ENCODE measurements at places on chromosomes 5 and 9.

GRCh38 chr5:144093868-144094267, 76.6 kb downstream of the YIPF5 start:
- no peak for DNase-seq

DNA sequence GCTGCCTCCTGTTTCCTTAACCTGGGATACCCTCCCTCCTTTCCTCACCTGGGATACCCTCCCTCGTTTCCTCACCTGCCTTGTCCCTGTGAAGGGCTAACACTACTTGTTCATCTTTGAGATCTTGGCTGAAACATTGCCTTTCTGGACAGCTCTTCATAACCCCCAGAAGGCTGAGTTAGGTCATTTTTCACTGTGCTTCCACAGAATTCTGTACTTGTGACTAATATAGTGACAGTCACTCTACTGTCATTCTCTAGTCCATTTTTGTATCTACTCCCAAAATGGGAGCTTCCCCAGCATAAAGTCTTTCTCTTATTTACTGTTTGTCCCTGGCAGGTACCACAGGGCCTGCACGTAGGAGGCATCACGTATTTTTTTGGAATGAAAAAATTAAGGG, 21.5 kb upstream of the DAB2 start:
- no peak for DNase-seq

DNA sequence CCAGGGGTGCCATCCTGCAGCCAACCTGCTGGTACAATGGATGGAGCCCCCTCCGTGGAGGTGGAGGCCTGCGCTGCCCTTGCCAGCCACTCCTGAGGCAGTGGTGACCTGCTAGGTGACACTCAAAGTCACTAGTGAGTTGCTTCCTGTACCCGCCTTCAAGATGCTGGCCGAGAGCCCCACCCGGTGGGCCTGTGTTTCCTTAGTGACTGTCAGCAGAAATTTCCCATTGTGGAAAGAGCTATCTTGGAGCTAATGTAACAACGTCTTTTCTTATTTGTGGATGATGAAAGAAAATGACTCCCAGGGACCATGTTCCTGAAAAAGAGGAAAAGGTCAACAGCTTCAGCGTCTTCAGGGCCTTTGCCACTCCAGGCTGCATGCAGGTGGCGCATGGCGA, 117.0 kb upstream of the BOD1 start:
- no peak for DNase-seq

GRCh38 chr5:179371121-179371510, 25.9 kb upstream of the ADAMTS2 start:
- DNase-seq: no peak

GRCh38 chr5:96963267-96963666, 27.4 kb downstream of the LNPEP start:
- peak; percentile 29 for DNase-seq

- DNase-seq: no peak
Measured at GRCh38 chr5:5770825-5771224, 348.3 kb downstream of the ICE1 start.

- DNase-seq: no peak
Measured at GRCh38 chr5:128693764-128694163, 155.7 kb upstream of the FBN2 start.

DNA sequence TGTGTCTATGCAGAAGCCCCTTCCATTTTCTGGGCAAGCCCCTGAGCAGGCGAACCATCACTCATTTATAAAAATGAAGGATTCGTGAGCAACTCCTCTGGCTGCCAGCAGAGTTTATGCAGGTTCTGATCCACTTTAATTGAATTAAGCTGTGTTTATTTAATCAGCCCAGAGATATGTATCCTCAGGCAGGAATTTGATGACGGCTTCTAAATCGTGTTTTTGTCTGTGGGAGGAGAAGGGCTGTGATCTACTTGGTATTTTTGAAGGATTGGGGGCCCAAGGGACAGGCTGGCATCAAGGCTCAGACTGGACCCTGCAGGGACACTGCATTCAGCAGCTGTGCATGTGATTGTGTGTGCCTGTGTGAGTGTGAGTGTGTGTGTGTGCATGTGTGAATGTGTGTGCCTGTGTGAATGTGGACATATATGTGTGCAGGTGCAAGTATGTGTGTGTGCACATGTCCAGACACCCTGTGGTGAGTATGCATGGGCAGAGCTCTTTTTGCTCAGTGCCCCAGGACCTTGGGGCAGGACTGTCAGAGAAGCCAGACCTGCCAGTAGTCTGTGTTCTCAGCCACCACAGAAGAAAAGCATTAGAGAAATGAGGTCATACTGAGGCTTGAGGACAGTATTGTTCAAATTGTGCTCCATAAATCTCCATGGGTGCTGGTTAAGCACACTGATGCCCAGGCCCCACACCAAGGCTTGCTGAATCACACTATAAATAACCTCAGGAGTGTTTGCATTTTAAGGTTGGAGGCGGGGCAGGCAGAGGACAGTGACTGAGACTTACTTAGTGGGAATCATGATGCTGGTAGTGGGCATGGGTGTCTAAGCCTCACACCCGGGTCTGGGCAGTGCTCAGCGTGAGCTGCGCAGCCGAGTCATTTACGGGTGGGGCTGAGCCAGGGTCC, 164.0 kb downstream of the CARTPT start:
- no peak for DNase-seq

- DNase-seq: no peak
Measured at GRCh38 chr5:179263391-179264052, 81.7 kb downstream of the ADAMTS2 start.

- DNase-seq: no peak
Measured at GRCh38 chr5:139888370-139888769, 92.8 kb downstream of the PSD2 start.

- DNase-seq: no peak
Measured at GRCh38 chr9:104068546-104068945, 25.6 kb upstream of the SMC2 start.

DNA sequence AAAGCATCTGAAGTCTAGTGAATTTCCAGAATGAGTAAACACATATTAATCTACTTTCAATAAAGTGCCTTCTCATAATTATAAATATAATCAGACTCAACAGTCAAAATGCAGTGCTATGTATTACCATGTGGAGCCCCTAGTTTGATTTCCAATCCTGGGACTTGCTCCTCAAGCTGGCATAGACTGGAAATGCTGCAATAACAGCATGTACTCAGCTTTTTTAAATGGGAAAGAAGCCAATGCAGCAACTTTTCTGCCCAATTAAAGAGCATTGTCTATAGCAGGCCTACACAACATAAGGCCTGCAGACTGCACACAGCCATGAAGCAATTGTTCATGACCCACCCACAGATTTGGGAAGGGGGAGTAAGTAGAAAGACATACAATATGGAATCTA, 103.2 kb downstream of the NR2F1-AS1 start:
- DNase-seq: no peak

Measured in caudate nucleus (tissue), 63 donors.